Hypothalamus (tissue), 51 donors: ENCODE measurements at places on chromosomes 4 and X.

DNA sequence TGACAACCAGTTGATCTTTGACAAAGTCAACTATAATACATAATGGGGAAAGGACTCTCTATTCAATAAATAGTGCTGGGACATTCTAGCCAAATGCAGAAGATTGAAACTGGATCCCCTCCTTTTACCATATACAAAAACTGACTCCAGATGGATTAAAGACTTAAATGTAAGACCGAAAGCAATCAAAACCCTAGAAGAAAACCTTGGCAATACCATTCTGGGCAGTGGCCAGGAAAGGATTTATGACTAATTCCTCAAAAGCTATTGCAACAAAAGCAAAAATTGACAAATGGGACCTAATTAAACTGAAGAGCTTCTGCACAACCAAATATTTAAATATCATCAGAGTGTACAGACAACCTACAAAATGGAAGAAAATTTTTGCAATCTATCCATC, 185.1 kb downstream of the NPNT start:
- DNase-seq, result no peak

- no peak for DNase-seq
Measured at GRCh38 chr4:33111117-33111516, 2390.9 kb downstream of the PCDH7 start.

DNA sequence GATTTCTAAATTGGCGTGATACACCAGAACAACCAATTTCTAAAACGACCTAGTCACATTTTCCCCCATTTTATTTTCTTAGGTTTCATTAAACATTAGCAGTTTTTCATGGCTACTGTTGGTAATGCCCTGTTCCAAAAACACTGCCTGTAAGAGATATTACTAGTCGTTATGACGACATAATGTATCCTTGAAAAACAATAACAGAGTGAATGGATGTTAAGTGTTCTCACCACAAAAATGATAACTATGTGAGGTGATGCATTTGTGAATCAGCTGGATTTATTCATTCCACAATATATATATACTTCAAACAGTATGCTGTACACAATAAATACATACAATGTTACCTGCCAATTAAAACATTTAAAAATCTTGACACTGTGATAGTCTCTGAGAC, 1147.6 kb upstream of the PCDH10 start:
- DNase-seq, result no peak

DNA sequence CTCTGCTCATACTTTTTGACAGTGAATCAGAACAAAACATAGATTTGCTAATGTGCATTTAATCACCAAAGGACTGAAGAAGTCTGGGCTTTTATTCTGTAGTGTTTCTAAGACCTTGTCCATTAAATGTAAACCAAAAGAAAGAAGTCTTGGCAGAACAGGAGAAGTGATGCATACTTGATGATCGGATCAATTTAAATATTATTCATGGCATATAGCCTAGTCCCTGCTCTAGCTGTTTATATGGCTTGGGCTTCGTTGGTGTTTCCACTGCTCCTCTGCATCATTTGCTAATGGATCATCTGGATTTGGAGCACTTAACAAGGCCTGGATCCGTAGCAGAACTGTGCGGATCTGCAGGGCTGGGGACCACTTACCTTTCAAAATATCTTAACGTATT, 566.6 kb downstream of the GALNTL6 start:
- no peak for DNase-seq
